Hypothalamus (tissue), 51 donors: ENCODE measurements at places on chromosomes 7 and 10.

DNA sequence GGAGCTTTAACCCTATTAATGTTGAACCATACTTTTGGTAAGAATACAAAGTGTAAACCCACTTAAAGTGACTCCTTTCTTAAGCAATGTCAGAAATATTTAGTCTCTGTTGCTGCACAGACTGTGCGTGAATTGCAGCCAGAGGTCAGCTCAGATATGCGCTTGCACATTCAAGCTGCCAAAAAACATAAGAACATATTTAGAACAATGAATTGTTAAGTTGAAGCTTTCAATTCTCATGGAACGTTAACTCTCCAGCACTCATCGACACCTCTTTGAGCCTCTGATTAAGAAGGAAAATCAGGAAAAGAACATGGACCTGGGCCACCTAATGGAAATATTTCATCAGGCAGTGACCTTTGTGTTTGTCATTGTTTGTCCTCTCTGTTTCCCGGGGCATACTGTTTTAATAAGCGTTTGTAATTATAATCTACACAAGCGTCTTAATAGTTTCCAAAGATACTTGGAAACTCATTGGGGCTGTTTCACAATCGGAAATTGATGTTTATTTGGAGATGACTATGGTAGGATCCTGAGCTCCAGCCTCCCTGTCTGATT is 193.0 kb upstream of the CELF2 start:
- DNase-seq, result no peak

GRCh38 chr10:122098924-122099323 is 110.0 kb downstream of the TACC2 start:
- DNase-seq, result no peak

GRCh38 chr7:32941681-32942414 is 15.4 kb upstream of the FKBP9 start:
- DNase-seq, result no peak

GRCh38 chr7:34184466-34184865 is 279.1 kb downstream of the BMPER start:
- DNase-seq, result no peak

DNA sequence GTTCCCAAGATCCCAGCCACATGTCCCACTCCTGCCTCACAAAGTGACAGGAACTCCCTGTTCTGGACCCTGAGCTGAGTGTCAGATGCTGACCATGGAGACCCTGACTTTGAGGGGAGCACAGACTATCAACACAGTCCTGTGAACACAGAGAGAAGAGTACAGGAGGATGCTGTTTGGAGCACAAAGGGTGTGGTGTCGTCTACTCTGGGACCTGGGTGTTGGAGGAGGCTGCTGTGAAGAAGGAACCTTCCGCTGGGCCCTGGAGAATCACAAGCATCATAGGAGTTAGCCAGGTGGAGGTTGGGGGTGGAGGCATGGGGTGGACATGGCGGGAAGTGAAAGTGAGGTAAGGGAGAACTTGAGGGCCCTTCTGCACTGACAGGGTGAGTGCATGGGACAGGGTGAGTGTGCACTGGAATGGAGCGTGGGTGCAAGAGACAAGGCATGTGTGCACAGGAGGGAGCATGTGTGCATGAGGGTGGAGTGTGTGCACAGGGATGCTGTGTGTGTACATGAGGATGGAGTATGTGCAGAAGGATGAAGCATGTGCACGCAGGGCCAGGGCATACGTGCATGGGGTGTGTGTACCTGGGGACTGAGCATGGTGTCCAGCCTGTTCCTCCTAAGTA is 70.7 kb upstream of the ANTXRL start:
- no peak for DNase-seq

DNA sequence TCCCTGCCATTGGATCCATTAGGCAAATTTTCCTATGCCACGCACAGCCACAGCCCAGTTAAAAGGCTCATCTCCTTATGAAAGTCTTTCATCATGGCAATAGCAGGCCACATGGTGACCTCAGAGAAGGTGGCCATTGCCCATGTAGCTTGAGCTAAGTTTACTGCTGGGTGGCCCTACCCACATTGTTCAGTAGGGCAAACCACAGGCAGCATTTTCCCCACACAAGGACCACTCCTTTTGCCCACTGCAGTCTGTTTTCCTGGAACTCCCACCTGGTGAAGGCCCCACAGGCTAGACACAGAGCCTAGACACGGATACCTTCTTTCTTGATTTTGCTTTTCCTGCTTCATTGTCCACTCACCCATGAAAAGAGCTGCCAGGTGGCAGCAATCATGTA is 101.5 kb upstream of the NPVF start:
- DNase-seq, result no peak

GRCh38 chr7:113636727-113637421 is 281.9 kb downstream of the PPP1R3A start:
- no peak for DNase-seq

DNA sequence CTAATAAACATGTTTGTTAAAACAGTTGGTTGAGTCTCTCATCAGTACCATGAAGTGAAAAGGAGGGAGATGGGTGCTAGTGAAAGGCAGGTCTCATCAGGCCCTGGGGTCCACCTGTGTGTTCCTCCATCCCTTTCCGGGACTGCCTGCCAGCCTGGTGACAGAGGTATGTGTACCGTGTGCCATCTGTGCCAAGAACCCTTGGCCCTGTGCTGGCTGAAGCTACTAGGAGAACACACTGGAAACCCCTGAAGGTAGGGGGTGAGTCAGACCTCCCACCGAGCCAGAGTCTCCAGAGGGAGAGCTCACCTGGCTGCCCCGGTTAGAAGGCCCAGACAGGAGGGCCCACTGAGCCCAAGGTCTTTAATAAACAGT is 2.3 kb downstream of the DDIT4 start:
- no peak for DNase-seq

- DNase-seq, result no peak
These were observed 21.0 kb downstream of the ELFN1 start for GRCh38 chr7:1691096-1691495.

DNA sequence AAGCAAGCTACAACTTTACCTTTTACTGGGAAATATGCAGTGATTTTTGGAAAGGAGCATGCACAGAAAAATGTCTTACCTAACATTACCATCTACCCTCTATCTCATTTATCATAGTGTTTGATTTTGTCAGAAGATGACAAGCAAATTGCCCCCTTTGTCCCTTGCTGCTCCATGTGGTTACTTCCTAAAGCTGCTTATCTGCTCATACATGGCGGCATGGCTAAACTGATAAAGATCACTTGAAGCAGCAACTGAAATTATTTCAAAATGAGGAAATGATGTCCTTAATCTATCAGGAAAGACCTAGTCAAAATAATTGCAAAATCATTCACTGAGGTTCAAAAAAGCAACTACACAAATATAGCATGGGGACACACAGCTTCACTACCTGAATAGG is 1198.5 kb upstream of the SORCS1 start:
- no peak for DNase-seq

GRCh38 chr7:14048889-14049288 is 59.4 kb upstream of the ETV1 start:
- DNase-seq, result no peak

DNA sequence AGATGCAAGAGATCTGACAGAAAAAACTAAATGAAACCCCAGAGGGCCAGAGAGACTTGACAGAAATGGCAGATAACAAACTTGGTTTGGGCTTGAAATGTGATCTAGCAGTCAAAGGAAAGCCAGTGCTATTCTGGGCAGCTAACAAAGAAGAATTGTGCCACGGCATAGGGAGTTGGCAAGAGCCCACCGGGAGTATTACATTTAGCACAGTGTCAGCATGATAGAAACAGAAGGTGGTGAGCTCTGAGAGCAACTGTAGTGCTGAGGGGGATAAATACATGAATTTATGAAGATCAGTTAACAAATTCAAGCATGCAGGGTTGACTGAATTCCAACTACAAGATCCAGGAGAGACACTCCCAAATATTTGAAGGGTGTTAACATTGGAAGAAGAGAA is 91.1 kb downstream of the AHCYL2 start:
- peak; percentile 37 for DNase-seq

- DNase-seq, result no peak
These were observed 462.1 kb upstream of the DPP6 start for GRCh38 chr7:153590136-153590535.

- DNase-seq, result no peak
These were observed 22.9 kb downstream of the GSAP start for GRCh38 chr7:77393261-77393660.

DNA sequence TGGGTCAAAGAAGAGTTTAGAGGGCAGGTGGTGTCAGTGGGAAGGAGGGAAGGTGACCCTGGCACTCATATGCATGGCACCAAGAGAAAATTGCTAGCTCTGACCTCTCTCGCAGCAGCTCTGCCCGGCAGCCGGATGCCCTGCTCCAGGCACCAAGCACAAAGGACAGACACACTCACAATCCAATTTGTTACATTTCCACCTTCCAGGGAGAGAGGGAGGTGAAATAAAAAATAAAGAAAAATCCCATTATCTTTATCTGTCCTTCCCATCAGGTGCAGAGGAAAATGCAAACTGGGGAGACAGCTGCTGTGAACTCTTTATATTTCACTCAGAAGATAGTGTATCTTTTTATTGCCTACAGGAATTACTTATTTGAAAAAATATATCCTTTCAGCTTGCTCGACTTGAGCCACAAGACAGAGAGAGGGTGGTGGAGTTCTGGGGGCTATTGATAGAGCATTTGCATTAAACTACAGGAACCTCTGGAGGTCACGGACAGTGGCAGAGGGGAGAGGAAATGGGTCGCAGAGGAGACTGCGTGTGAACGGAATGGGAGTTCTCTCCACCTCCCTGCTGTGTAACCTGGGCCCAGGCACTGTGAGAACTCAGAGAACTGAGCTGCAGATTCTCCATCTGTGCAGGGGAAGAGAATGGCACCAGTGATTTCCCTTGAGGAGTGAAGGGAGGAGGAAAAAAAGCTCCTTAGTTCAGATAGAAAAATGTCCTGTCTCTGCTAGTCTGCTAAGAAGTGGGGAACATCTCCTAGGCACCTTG is 421.4 kb downstream of the PLXNA4 start:
- no peak for DNase-seq

DNA sequence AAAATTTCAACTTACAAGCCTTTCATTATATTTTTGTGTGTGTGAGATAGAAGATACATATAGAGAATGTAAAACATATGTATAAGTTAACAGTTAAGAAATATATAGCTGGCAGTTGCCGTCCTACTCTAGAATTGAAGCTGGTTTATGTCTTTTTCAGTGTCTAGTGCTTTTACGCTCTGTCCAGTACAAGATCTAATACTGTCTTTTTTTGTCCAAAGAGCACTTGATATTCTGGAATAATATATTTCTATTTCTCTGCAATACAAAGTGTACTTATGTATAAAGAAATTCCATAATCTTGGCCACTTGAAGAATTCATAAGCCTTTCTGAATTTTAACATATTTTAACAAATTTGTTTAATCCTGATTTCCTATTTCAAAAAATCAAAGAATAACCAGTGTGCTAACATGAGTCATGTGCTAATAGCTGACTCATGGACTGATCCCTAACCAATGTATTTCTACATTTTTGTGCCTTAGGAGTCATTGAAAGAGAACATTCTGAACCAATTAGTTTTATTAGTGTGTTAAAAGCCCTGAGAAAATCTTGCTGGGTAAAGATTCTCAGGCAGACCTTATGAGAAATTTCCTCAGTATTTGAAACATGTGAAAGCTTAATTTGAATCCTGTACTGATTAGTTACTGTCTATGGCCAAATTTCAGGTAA is 73.2 kb upstream of the CCAR1 start:
- no peak for DNase-seq

- DNase-seq, result no peak
These were observed 177.0 kb downstream of the TSPAN12 start for GRCh38 chr7:120680985-120681384.

GRCh38 chr7:49094866-49095265 is 170.5 kb downstream of the CDC14C start:
- no peak for DNase-seq

DNA sequence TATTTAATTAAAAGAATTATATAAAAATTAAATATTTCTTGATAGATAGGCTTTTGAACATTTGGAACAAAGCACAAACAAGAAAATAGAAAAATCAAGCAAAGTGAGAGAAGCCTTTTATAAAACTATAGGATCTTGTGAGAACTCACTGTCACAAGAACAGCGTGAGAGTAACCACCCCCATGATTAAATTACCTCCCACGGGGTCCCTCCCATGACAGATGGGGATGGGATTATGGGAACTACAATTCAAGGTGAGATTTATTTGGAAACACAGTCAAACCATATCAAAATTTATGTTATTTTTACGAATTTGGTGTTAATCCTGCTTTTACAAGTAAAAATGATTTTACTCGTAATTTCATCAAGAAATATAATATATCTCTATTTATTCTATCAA is 1136.1 kb upstream of the POT1 start:
- DNase-seq, result no peak

- DNase-seq, result no peak
These were observed 229.1 kb upstream of the IGFBP3 start for GRCh38 chr7:46150202-46150601.

DNA sequence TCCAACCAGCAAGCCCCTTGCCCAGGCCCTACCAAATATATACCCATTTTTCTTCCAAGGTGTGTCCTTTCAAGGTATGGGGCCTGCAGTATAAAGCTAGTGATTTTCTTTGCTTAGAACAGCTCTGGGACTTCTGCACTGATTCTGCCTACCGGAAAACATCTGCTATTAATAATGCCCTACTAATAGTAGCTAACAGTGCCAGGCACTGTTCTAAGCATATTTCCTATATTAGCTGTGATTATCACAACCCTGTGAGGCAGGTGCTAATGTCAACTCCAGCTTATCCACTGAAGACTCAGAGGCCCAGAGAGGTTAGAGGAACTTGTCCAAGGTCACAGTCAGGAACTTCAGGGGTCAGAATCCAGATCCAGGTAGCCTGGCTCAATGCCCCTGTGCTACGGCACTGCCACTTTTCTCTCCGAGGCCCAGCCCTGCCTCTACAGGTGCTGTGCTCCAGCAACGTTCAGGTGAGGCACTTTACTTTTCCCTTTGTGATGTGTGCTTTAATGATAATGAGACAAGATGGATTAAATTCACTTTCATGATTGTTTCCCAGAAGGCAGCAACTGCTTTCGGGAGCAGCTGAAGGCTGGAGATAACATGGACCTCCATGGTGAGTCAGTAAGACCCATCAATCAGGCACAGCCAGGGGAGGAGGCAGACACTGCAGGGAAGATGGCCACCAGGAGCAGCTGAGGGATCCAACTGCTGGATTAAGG is 26.7 kb downstream of the TAS2R41 start:
- DNase-seq, result no peak

- DNase-seq, result no peak
These were observed 24.0 kb upstream of the ACTR3B start for GRCh38 chr7:152735443-152736004.

DNA sequence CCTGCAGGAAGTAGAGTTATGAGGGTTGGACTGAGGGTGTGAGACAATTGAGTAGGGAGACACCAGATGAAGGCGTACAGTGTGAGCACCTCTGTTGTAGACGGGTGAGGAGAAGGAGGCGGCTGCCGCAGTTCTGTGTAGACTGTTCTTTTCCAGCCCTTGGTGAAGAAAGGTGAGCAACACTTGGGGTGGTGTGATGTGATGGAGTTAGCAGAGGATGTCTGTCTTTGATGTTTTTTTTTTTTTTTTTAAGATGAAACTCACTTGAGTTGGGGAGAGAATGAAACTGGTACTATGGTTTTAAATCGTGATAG is 42.8 kb upstream of the RNF216 start:
- DNase-seq, result no peak
